Stimulated activated CD4-positive, alpha-beta T cell treated with anti-CD3 and anti-CD28 coated beads, Interleukin-2, amount 100 ng/mL, for 24 hours (primary cell): ENCODE measurements at places on chromosomes 2 and 18.

GRCh38 chr2:24993406-24994145 lies 21.8 kb upstream of the DNAJC27 start:
- no peak for DNase-seq

DNA sequence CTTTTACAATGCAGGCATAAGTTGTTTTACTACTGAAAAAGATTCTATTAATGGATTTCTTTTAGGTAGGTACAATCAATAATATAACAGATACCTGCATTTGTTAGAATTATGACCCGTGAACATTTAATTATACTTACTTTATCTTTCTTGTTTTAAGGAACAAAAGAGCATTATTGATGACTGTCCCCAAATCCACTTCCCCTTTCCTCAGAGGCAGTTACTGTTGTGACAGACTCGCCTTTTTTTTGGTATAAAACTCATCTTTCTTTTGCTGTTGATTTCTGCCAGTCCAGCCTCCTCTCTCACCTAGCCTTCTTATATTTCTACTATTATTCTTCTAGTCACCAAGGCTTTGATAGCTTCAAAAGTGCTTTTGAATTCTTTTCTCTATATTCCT lies 12.1 kb downstream of the ACTR3 start:
- DNase-seq: no peak

- DNase-seq: no peak
Observed at GRCh38 chr18:45932708-45933107, 34.4 kb downstream of the EPG5 start.

DNA sequence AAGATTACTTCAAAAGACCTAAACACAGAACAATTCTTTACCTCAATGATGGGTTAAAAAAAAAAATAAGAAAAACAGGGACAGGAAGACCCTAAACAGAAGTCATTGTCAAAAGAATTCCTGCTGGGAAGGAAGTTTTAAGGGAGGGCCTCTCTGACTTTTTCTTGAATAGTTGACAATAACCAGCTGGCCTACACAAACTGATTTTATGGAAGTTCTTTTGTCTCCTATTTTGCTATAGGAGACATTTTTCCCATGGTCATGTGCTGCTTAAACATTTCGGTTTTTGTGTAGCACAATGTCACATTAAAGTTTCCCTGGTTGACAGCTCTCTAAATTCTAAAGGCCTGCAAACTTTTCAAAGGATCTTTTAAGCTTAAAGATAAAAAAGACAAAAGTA lies 55.3 kb downstream of the RFTN2 start:
- DNase-seq: no peak

DNA sequence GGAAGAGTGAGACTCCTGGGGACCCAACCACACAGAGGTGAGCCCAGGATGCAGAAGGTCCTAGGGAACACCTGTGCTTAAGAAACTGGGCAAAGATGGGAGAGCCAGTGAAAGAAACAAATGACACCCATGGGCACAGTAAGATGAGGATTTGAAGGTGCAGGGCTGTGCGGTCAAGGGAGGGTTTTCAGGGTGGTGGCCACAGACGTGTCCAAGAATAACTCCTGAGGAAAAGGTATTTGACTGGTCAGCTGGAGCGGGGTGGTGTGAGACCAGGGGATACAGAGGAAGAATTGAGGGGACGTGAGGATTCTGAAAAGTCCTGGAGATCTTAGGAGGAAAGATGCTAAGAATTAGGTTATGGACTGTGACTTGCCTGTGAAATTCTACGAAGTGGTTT lies 142.9 kb downstream of the TMEM163 start:
- no peak for DNase-seq

GRCh38 chr2:56132138-56132537 lies 51.7 kb upstream of the CCDC85A start:
- DNase-seq: no peak

- peak; percentile 88 for DNase-seq
Observed at GRCh38 chr2:43773876-43774613, at the start of gene DYNC2LI1. TSS of gene DYNC2LI1 (plus strand) at chr2:43774039. CDS start at chr2:43774139, 100 bp downstream.

GRCh38 chr2:101405351-101405899 lies 18.1 kb upstream of the CREG2 start:
- DNase-seq: no peak

DNA sequence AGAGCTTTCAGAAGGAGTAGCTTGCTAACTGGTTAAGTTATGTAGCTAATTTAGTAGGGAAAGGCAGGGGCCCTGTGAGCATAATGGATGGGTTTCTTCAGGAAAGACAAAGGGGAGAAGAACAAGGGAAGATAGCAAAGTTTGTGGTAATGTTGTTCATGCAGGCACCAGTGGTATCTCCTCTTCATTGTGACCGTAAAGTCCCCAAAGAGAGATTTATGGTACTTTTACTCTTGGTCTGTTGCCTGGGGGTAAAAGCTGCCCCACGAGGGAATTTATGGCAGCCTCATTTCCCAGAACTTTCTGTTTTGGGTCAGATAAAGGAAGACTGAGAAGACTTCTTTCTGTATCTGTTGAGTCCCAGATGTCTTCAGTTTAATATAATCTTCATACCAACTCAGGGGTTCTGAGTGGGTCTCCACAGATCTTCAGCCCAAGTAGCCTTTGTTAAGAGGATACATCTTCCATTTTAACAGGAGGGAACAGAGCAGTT lies 27.5 kb downstream of the MALT1 start:
- no peak for DNase-seq

GRCh38 chr2:25566694-25567093 lies 106.7 kb downstream of the DTNB start:
- DNase-seq: no peak

- DNase-seq: no peak
Observed at GRCh38 chr2:64943387-64944150, 45.6 kb upstream of the SLC1A4 start.

- no peak for DNase-seq
Observed at GRCh38 chr18:23857164-23857552, 157.4 kb upstream of the TTC39C start.

DNA sequence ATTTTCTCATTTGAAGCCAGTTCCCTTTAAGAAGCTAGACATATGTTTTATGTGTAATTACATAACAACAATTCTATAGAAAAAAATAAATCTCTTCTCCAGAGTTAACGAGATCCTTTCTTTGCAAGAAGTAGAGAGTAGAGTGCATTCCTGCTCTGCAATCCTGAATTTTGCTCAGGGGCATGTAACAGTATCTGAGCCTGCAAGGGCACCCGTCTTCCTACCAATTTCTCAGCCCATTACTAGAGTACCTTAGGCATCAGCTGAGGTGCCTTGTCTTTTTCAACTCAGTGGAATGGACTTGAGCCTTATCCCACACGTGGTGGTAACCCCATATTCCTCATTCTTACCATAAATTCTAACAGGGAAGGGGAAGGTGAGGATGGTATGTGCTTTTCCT lies 205.9 kb downstream of the IKZF2 start:
- DNase-seq: no peak

GRCh38 chr2:144015036-144015435 lies 504.9 kb downstream of the ZEB2 start:
- no peak for DNase-seq

- no peak for DNase-seq
Observed at GRCh38 chr2:213679894-213680293, 395.6 kb downstream of the SPAG16 start.
